MCF 10A (cell line): ENCODE measurements at places on chromosomes 16 and 17. TPM values are rescaled to one million over a fixed set of nuclear protein-coding genes. Genes with fewer than 3 reads are reported as not detected.

Gene CDK3
- total RNA-seq: 5.3 and 5.7 TPM in 2 replicates

Gene ADORA2B
- total RNA-seq: 21.7 and 26.0 TPM in 2 replicates

Gene MYH8
- total RNA-seq: not detected in 2 replicates

Gene FOXL1
- total RNA-seq: 4.7 and 4.9 TPM in 2 replicates

Gene TSPOAP1
- total RNA-seq: not detected in 2 replicates

Gene TEX14
- 0.07 TPM in 1 of 2 replicates, not detected in the other for total RNA-seq

Gene WSCD1
- total RNA-seq: 0.44 TPM in 1 of 2 replicates, not detected in the other

Gene CD300A
- not detected in 2 replicates for total RNA-seq

Gene GJC1
- total RNA-seq: 6.9 and 7.9 TPM in 2 replicates

Gene MILR1
- total RNA-seq: 9.8 and 15.8 TPM in 2 replicates

Gene GUCY2D
- total RNA-seq: not detected in 2 replicates

Gene ASPA
- 0.54 TPM in 2 replicates for total RNA-seq

Gene CTRB1
- total RNA-seq: not detected in 2 replicates

Gene NLK
- 14.6 and 15.0 TPM in 2 replicates for total RNA-seq

Gene TP53TG3
- total RNA-seq: not detected in 2 replicates

Gene HLF
- total RNA-seq: 0.23 and 0.66 TPM in 2 replicates

Gene KCNJ18
- total RNA-seq: not detected in 2 replicates

Gene BAIAP2
- total RNA-seq: 46.4 and 67.0 TPM in 2 replicates

Gene CD300E
- total RNA-seq: not detected in 2 replicates
